ENCODE measurements at places on chromosomes 5 and 9.

- DNase-seq: no peak
Measured at GRCh38 chr5:72555871-72556270, 48.7 kb upstream of the ZNF366 start.

GRCh38 chr9:38621434-38622287, 1.3 kb upstream of the ANKRD18A start:
- no peak for DNase-seq

GRCh38 chr9:108386859-108387384, 468.9 kb downstream of the ACTL7B start:
- no peak for DNase-seq

- DNase-seq: no peak
Measured at GRCh38 chr5:105677291-105677690, 1993.4 kb downstream of the EFNA5 start.

- no peak for DNase-seq
Measured at GRCh38 chr5:74394528-74394915, 246.0 kb downstream of the ENC1 start.

DNA sequence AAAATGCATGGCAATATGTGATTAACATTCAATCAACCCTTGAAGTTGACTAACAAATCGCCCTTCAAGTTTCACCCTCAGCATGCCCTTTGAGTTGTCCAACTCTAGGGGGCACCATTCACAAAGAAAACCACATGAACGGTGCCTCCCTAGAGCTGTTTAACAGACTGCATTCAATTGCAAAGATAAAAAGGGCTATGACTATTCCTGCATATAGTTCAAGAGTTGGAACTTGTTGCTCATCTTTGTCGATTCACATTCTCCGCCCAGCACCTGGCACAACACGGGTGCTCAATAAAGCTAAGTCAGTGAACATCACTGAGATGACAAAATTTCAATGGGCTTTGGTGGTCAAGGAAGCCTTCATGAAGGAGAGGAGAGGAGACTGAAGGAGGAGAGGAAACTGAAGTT, 69.6 kb upstream of the SLC30A5 start:
- DNase-seq: no peak

- no peak for DNase-seq
Measured at GRCh38 chr9:134550584-134550983, 91.0 kb upstream of the COL5A1 start.

- DNase-seq: peak; percentile 71
Measured at GRCh38 chr5:76180814-76181805, 97.9 kb downstream of the SV2C start.

GRCh38 chr5:116652196-116652729, 77.6 kb upstream of the SEMA6A start:
- no peak for DNase-seq

DNA sequence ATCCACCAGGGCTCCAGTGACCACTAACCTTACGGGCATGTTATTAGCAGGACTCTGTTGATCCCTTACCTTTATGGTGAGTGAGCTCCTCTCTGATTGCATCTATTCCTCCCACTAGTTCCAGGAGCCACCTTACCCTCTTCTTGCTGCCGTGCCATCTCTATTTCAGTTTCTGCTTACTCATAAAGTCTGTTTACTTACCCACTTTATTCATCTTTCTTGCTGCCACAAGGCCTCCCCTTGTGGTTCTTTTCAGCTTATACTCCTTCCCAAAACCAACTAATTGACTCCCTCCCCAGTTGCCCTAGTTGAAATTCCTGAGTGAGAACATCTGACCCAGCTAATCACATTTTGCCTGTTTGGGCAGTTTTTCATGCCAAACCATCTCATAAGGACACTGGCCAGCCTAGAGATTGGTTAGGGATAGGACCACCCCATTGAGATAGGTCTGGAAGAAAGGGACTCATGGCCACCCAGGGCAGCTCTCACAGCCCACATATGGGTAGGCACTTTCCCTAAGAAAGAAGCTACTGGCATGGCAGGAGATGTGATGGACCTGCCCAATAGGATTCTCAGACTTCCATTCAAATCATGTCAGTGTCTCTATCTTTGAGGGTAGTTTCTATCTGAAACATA, 412.7 kb downstream of the EFNA5 start:
- DNase-seq: no peak

- no peak for DNase-seq
Measured at GRCh38 chr9:128160603-128160987, 530 bp downstream of the BBLN start.

GRCh38 chr9:127776195-127776923, 2.1 kb downstream of the SH2D3C start:
- peak; percentile 66 for DNase-seq

GRCh38 chr9:137913771-137914767, 36.5 kb downstream of the CACNA1B start:
- DNase-seq: no peak

GRCh38 chr9:21590058-21590996, 108.2 kb upstream of the IFNE start:
- DNase-seq: no peak

- DNase-seq: no peak
Measured at GRCh38 chr9:75683591-75683990, 206.9 kb upstream of the PCSK5 start.

GRCh38 chr9:135857843-135858242, 49.5 kb downstream of the CAMSAP1 start:
- no peak for DNase-seq

- no peak for DNase-seq
Measured at GRCh38 chr5:116507051-116507537, 67.5 kb downstream of the SEMA6A start.

GRCh38 chr5:132103332-132103951, 29.9 kb downstream of the CSF2 start:
- no peak for DNase-seq

DNA sequence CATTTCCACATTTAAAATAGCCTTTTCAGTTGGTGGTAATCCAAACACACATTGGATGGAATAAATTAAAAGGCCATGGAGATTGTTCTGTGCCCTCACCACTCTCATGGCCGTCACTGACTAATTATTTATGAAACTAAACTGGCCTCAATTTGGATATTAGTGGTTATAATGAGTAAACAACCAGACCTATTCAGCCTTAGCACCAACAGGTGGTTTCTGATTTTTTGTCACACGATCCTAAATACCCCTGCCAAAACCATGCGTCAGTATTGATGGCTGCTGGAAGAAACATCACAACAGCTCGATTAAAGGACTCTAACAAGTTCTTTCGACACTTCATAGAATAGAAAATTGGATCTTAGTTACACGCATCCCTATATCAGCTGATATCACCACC, 276.0 kb upstream of the DAP start:
- no peak for DNase-seq

GRCh38 chr5:141409598-141410306, 1.9 kb downstream of the PCDHGB6 start:
- DNase-seq: no peak

GRCh38 chr5:126972062-126972895, 58.1 kb downstream of the MARCHF3 start:
- peak; percentile 83 for DNase-seq

DNA sequence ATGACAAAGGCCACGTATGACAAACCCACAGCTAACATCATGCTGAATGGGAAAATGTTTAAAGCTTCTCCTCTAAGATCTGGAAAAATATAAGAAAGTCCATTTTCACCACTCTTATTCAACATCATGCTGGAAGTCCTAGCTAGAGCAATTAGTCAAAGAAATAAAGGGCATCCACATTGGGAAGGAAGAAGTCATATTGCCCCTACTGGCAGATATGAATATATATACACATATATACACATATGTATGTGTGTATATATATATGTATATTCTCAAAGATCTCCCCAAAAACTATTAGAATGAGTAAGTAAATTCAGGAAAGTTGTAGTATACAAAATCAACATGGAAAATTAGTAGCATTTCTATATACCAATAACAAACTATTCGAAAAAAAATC, 17.1 kb downstream of the APBA1 start:
- DNase-seq: no peak

GRCh38 chr5:108760512-108760911, 12.8 kb downstream of the FER start:
- no peak for DNase-seq

GRCh38 chr5:32507738-32508434, 63.3 kb upstream of the ZFR start:
- DNase-seq: no peak

GRCh38 chr5:123088031-123088805, 823 bp upstream of the PRDM6 start:
- DNase-seq: no peak

DNA sequence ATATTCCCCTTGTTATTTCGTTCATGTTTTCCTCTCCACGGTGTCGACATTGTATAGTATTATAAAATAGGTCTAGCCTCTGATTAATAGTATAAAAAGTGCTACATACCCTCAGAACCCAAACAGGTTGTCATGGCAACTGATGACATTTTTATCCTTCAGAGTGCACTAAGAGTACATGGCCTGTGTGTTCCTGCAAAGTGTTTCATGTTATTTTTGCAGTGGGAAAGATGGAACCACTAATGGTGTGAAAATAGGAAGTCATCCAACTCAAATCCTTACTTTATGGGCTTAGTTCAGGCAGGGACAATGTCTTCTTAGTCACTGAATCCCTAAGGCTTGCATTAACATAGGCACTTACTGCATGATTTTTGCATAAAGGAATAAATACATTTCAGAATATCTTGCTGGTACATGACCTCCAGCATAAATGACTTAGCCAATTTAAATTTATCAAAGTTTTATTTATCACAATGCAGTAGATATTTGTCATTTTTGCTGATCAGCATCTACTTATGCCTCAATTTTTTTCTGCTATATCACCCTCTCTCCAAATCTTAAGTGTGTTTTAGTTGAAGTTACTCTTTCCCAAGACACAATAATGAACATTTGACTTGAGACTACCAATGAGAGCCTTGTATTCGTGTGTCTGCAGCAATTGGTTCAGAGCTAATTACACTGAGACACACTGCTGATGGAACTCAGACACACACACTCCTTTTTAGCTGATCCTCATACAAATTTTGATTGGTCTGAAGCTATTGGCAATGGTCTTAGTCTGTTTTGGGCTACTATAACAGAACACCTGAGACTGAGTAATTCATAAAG, 243.7 kb downstream of the KCTD16 start:
- no peak for DNase-seq

DNA sequence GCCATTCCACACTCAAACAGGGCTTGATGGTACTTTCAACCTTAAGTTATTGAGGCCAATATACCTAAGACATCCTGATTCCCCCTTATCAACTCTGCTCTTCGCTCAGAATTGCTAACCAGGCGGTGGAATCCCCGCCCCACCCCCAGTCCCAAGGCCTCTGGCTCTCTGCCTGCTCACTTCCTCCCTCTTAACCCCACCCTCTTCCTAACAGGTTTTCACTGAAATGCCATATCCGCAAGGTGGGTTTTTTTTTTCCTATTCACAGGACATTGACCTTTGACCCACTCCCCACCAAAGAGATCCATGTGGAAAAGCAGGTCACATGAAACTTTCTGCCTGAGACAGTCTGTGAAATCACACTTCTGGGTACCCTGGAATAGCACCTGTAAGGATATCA, 66.6 kb upstream of the IFNK start:
- DNase-seq: no peak

GRCh38 chr5:59123595-59124561, 541.0 kb downstream of the RAB3C start:
- no peak for DNase-seq

DNA sequence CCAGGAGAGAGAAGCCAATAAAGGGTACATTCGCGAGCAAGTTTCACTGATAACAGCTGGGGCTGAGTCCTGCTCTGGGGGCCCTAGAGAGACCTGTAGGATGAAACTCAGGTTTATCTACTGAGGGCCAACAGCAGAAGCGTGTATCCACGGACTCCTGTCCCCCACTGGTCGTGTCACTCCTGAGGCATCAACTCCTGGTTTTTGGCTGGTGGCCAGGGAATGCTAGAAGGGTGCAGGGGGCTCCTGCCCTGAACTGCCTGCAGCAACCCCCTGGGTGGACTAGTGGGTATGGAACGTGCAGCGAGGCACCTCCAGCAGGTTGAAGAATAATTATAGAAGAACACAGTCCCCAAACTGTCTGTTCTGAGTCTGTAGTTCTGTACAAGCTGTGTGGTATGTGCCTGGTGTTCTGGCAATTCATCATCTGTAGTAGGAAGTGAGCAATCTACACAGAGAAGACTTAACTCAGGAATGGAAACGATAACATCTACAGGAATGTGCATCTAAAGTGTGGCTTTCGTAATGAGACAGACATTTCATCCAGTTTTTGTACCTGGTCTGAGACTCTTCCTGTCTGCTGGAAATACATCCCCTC, 64.5 kb upstream of the GNA14 start:
- peak; percentile 21 for DNase-seq

DNA sequence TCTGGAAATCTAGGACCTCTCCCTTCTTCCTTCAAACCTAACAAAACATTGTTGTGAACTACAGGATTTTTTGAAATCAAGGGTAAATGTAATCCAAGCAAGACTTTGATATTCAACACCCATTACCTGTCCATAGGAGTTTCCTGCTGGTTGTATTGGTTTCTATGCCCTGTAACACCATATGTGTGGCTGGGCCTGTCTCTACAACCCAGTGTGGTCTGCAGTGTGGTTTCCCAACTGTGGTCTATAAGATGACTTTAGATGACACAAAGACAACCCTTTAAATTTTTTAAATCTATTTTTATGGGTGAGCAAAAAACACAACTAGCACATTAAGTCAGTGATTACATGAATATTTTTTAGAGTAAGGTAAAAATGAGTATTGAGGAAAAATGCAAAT, 93.1 kb downstream of the SMIM15 start:
- no peak for DNase-seq

Data from GF-D8 (cell line).